ENCODE measurements at places on chromosomes 1 and 21.

GRCh38 chr21:35053356-35054096 is 4.4 kb upstream of the RUNX1 start:
- no peak for DNase-seq

DNA sequence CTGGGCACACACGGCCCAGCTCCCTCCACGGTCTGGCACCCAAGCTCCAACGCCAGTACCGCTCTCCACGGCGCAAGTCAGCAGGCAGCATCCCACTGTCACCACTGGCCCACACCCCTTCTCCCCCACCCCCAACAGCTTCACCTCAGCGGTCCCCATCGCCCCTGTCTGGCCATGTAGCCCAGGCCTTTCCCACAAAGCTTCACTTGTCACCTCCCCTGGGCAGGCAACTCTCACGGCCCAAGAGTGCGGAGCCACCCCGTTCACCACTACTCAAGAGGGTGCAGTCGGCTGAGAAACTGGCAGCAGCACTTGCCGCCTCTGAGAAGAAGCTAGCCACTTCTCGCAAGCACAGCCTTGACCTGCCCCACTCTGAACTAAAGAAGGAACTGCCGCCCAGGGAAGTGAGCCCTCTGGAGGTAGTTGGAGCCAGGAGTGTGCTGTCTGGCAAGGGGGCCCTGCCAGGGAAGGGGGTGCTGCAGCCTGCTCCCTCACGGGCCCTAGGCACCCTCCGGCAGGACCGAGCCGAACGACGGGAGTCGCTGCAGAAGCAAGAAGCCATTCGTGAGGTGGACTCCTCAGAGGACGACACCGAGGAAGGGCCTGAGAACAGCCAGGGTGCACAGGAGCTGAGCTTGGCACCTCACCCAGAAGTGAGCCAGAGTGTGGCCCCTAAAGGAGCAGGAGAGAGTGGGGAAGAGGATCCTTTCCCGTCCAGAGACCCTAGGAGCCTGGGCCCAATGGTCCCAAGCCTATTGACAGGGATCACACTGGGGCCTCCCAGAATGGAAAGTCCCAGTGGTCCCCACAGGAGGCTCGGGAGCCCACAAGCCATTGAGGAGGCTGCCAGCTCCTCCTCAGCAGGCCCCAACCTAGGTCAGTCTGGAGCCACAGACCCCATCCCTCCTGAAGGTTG is 97.6 kb downstream of the PIK3R3 start:
- DNase-seq = no peak

- no peak for DNase-seq
Measured at GRCh38 chr1:193339401-193339800, 153.0 kb upstream of the B3GALT2 start.

- DNase-seq = no peak
Measured at GRCh38 chr1:107842241-107842640, 122.7 kb downstream of the VAV3 start.

DNA sequence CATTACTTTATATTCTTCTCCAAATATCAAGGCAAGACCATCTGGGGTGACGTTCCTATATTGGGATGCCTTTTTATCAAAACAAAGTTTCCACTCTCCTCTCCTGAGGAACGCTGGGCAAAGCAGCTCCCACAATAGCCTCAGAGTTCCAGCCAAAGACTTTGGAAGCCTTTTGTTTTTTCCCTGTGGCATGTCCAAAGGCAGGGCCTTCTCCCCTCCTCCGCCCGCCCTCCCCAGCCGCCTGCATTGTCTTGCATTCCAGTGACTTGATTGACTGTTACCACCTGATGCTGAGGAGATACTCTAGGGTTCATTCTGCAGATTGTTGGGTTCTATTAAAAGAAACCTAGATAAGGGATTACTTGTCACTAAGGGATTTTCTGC is 43.5 kb downstream of the PROX1 start:
- no peak for DNase-seq

GRCh38 chr1:202005958-202006357 is 4.4 kb upstream of the ELF3 start:
- no peak for DNase-seq

GRCh38 chr1:228107636-228108035 is 1.5 kb downstream of the MRPL55 start:
- DNase-seq = no peak

Measured in HAP-1 (cell line).